ENCODE measurements at places on chromosomes 7 and 10.

DNA sequence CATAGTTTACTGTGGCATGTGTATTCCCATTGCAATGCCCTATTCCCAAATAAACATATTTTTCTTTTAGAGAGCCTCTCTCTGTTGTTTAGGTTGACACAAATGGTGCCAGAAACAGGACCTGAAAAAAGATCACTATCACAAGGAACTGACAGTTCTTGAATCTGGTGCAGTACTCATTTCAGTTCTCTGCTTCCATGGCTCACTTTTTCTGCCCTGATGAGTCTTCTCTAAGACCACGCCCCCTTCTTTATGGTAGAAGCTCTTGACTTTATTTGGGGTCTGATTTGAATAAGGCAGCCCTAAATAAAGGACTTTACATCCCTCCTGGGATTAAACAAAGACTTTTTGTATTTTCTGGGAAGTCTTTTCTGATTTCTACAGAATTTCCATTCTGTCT, 3.5 kb upstream of the CCDC126 start:
- no peak for DNase-seq

- DNase-seq = no peak
Observed at GRCh38 chr7:38274486-38274885, 1.1 kb upstream of the TARP start.

GRCh38 chr10:100895896-100896295, 16.9 kb upstream of the SLF2 start:
- DNase-seq = no peak

GRCh38 chr7:26112203-26112740, 39.7 kb upstream of the NFE2L3 start:
- DNase-seq = no peak

- no peak for DNase-seq
Observed at GRCh38 chr7:7201578-7202374, 19.4 kb downstream of the C1GALT1 start.

Data from iPS DF 6.9 (cell line).